ENCODE measurements at places on chromosomes 6 and 20. TPM values are rescaled to one million over a fixed set of nuclear protein-coding genes. Genes with fewer than 3 reads are reported as not detected.

Gene SNRPB2
- polyA plus RNA-seq: 86.8 TPM

Gene AP5S1
- 18.4 TPM for polyA plus RNA-seq

DNA sequence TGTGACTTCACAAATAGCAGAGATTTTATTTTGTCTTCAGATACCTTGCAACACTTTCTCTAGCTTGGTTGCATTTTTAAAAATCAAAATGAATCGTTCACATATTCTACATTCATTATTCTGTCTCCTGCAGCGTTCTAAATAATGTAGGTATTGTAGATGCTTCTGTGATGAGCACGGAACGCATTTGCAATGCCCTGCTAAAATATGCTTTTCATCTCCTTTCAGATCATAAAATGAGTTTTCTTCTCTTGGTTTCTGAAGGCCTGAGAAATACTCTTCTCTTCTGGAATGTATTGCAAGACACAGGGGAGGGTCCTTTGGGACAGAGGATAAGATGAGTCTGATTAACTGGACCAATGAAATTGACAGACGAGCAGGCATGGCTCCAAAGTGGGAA, 390.7 kb downstream of the PREX1 start:
- no peak for DNase-seq

DNA sequence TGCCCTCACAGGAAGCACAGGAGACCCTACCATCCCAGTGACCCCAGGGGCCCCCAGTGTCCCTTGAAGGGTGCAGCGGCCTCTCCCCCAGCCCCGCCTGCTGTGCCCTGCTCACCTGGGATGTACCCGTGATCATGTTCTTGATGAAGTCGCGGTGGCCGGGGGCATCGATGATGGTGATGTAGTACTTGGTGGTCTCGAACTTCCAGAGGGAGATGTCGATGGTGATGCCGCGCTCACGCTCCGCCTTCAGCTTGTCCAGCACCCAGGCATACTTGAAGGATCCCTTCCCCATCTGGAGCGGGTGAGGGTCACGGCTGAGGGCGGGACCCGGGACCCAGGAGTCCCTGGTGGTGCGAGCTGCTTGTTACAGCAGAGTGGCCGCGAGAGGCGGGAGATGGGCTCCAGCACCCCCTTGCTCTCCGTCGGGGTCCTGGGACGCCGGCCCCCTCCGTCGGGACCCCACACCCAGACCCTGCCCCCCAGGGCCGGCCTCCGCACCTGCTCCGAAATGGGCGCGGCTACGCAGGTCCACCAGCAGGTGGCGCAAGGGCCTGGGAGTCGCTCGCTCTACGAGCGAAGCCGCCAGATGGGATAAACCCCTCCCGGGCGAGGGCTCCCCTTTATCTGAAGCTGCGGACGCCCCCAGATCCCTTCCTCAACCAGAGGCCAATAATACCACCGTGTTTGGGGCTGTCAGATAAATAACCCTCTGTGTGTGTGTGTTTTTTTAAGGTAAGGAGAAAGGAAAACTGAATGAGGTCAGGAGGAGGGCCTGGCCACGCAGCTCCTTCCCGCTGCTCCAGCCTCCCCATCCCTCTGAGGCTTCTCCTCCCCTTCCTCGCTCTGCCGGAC, 2.9 kb downstream of the EEF1A2 start:
- peak; percentile 75 for DNase-seq

- no peak for DNase-seq
These were observed 25.6 kb upstream of the GABRR1 start for GRCh38 chr6:89242574-89243330.

DNA sequence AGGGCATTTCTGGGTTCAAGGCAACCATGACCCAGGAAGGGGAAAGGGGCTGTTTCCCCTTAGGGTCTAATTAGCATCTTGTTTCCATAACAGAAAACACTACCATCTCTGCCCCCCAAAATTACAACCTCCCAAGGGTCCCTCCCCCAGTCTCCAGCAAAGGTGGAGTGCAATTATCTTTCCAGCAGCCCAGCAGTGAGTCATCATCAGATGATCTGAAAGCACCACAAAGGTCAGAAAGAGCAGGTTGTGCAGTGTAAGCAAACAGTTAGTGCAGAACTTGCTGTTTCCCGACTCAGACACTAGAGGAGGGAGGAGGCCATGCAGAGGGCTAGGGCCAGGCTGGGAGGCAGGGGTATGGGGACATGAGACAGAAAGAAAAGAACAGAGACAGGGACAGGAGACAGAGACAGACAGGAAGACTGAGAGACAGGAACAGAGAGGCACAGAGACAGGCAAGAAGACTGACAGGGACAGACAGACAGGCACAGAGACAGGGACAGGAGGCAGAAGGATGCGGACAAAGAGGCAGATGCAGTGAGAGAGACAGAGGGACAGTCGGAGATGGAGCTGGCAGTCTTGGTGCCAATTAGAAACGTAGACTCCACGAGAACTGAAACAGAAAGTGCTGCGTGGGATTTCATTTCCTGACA, 62.5 kb downstream of the PYGB start:
- no peak for DNase-seq

GRCh38 chr20:20364593-20365479, 3.1 kb upstream of the INSM1 start:
- no peak for DNase-seq

- DNase-seq: no peak
These were observed 61.1 kb upstream of the ZFP64 start for GRCh38 chr20:52252664-52253063.

DNA sequence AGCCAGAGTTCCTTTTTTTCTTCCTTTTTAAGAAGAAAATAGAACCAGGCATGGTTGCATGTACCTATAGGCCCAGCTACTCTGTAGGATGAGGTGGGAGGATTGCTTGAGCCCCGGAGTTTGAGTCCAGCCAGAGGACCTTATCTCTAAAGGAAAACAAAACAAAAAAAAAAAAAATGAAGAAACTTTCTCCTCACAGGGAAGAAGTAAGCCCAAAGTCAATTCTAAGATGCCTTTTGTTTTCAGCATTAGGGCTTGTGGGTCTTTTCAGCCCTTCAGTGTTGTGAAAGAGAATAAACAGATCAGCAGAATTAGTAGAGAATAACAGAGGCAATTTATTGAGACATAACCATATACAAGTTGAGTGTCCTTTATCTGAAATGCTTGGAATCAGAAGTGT, 26.8 kb downstream of the ZNF451 start:
- no peak for DNase-seq

DNA sequence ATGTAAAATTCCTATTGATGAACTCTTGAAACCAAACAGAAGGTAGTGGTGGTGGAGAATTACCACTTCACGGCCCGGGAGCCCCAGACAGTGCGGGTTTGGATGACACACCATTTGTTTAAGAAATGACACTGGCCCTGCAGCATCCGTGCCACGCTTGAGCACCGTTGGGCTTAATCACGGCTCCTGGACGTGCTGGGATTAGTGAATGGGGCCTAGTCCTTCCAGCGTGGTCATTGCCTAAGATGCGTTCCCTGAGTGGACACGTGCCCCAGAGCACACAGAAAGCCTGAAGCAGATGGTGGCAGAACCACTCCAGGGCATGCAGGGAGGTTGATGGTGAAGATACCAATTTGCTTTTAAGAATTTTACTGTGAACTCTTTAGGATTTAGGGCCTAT, 14.5 kb downstream of the STX16 start:
- DNase-seq: no peak

- DNase-seq: no peak
These were observed 1.3 kb upstream of the RBBP8NL start for GRCh38 chr20:62428396-62429295.

- no peak for DNase-seq
These were observed 44.8 kb downstream of the PHIP start for GRCh38 chr6:79033279-79033678.

- DNase-seq: no peak
These were observed 694 bp downstream of the MRPS18B start for GRCh38 chr6:30618270-30618797.
